ENCODE measurements at places on chromosomes 3 and 15. TPM values are rescaled to one million over a fixed set of nuclear protein-coding genes. Genes with fewer than 3 reads are reported as not detected.

- no peak for DNase-seq
These were observed 18.9 kb upstream of the HCN4 start for GRCh38 chr15:73387507-73388255.

DNA sequence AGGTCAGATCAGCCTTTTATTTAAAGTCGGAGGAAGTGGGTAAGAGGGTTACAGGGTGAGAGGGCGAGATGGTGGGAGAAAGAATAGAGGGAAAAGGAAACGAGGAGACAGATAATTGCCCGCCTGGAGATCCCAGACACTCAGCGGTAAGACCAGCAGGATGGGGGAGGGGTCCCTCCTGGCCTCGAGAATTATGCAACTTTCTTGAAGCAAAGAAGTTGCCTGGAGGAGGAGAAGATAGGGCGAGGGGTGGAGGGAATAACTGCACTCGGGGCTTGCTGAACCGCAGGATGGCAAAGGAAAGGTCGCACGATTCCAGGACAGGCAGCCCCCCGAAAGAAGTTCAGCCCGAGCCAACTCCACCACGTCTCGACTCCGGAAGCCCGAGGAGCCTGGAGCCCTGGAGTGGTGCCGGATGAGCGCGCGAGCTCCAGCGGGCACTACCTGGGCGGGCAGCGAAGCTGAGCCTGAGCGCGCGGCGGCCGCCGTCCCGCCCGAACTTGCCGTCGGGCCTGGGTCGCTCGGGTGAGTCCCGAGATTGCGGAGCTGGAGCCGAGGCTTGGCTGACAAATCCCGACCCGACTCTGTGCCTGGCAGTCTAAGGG, 402 bp downstream of the WWTR1 start:
- DNase-seq = no peak

GRCh38 chr3:89690646-89691045, 583.2 kb downstream of the EPHA3 start:
- DNase-seq = no peak

EXD1 gene
- total RNA-seq = not detected

DNA sequence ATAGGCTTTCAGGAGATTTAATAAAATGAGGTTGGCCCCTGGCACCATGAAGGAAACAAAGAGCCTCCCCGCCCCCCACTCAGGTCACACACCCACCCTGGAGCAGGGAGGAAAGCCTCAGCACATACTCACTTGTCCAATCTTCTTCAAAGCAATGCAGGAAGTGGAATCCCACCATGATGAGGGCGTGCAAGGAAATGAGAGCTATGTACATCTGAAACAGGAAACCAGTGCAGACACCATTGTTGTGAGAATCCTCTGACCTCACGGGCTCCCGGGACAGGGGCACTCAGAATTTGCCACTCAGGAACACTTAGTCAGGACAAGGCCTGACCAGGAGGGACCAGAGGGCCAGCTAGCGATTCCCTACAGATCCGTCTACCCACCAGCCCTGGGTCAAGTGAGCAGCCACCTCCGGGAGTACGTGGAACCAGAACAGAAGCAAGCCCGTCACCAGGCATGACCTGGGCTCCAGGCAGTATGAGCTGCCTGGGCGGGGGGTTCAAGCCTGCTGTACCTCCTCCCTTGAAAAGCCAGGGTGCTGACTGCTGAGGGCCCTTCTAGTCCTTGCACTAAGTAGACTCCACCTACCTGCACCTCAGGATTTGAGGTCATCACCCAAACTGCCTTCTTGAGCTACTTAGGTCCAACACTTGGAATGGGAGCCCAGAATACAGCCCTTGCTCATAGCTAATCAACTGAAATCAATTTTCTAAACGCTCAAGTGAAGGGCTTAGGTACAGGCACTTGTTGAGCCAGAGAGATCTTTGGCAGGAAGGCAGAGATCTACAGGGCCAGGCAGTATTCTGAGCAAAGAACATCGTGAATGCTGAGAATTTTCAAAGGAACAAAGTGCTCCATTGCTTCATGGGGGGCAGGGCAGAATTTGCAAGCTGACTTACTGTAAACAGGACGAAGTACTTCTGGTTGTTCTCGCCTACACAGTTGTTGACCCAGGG, 42.7 kb downstream of the ZDHHC3 start:
- no peak for DNase-seq

All from thoracic aorta (tissue), 2 donors.